Epithelial cell of umbilical artery (primary cell): ENCODE measurements at places on chromosomes 3 and 15. TPM values are rescaled to one million over a fixed set of nuclear protein-coding genes. Genes with fewer than 3 reads are reported as not detected.

Gene ROPN1
- not detected in 2 replicates for total RNA-seq

Gene STAC
- total RNA-seq = 0.46 TPM in 1 of 2 replicates, not detected in the other

Gene CNOT10
- 25.8 and 27.0 TPM in 2 replicates for total RNA-seq

Gene SUSD5
- 5.2 and 9.1 TPM in 2 replicates for total RNA-seq

Gene GOLGA8R
- 0.97 and 1.4 TPM in 2 replicates for total RNA-seq

Gene CSPG5
- 0.32 and 1.1 TPM in 2 replicates for total RNA-seq

Gene RASGRP1
- total RNA-seq = under 0.01 and 0.15 TPM in 2 replicates

Gene CD96
- not detected in 2 replicates for total RNA-seq
